ENCODE measurements at places on chromosomes 1 and 21.

- DNase-seq = no peak
Observed at GRCh38 chr21:41435706-41436105, 9.7 kb downstream of the MX1 start.

DNA sequence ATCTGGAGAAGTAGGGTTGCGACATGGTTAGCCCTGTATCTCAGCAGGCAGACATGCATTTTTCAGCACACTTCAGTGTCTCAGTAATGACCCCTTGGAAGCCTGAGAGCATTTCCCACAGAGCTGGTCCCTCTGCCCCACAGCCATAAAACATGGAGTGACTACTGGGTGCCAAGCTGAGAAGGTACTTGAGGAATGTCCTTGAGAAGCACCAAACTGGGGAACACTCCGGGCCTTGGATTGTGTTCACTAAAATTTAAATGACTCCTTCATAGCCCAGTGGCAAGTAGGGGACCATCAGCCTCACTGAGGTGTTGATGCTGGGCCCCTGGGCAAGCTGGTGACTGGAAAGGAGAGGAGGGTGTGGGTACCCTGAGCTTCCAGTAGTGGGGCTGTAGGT is 54.7 kb downstream of the KCNJ6 start:
- no peak for DNase-seq

- DNase-seq = no peak
Observed at GRCh38 chr1:4652631-4653327, 1.6 kb upstream of the AJAP1 start.

GRCh38 chr1:201385299-201385891 is 7.9 kb upstream of the TNNT2 start:
- no peak for DNase-seq

DNA sequence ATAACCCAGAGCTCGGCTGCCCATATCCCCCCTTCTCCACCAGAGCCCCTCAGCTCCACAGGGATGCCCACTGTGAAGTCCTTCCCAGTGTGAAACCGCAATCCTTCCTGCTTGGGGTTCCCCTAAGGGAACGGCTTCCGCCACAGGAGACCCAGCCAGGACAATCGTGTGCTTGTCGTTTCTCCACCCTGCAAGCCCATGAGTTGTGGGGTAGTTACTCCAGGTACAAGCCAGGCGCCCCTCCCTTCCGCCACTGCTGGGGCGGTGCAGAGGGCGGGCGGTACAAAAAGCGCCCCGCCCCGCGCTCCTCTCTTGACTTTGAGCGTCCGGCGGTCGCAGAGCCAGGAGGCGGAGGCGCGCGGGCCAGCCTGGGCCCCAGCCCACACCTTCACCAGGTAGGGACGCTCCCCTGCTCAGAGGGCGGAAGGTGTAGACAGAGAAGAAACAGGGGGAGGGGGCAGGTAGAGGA is at the start of gene TINAGL1:
Gene TINAGL1 (plus strand): TSS at position 315 of the 469 bp plus-strand sequence. CDS start 634 bp downstream, outside the sequence.
- DNase-seq = no peak

DNA sequence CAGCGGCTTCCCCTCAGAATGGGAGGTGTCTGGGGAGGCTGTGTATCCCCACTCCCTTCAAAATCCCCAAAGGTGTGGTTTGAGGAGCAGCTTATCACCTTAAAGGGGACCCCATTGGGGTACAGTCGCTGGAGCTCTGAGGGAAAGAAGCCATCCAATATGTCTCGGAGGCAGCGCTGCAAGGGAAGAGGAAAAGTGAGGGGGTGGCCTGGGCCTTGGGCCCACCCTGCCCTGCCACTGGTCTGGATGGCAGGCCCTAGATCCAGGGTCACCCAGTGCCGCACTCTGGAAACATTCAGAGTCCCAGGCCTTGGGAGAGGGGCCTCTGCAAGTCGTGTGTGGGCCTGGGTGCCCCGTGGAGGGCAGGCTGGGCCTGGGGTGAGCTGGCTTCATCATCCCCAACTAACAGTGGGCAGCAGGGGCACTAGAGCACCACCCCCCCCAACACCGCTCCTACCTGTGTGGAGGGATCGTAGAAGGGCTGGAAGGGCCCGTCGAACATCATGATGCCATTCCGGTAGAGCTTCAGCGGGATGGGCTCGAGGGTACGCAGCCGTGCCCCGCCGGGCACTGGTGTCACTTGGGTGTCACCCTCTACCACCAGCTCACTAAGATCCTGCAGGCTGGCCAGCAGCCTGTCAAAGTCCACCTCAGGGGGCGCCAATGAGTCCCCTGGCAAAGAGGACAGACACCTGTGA is 5.6 kb downstream of the SH3BGRL3 start:
- no peak for DNase-seq

DNA sequence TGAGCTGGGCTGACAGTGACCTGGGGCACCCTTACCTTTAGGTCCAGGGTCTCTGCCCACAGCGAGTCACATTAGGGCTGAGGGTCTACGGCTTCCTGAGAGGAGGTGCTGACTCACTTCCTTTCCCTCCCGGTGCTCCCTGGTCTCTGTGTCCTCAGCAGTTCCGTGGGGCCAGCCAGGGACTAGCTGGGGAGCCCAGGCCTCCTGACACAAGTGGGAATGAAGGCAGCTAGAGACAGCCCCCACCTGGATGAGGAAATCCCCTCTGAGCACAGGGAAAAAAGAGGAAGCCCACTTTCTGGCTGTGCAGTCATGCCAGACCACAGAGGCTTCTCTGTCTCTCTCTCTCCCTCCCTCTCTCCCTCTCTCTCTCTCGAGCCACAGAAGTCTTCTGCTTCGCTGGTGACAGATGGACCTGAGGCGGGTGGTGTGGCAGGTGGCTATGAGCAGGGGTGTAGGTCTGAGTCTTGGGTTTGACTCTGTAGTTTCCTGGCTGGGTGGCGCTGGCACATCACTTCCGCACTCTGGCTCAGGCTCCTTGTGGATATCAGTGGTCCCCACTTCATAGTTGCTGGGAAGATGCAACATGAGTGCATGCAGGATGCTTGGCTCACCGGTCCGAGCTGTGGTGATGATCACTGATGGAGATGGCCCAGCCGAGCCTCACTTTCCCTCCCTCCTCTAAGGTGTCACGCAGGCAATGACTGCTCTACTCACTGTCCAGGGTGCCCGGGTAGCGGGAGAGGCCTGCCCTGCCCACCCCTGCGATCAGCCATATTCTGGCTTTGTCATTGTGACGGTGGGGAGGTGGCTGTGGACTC is 3.5 kb downstream of the SLC66A1 start:
- DNase-seq = no peak

DNA sequence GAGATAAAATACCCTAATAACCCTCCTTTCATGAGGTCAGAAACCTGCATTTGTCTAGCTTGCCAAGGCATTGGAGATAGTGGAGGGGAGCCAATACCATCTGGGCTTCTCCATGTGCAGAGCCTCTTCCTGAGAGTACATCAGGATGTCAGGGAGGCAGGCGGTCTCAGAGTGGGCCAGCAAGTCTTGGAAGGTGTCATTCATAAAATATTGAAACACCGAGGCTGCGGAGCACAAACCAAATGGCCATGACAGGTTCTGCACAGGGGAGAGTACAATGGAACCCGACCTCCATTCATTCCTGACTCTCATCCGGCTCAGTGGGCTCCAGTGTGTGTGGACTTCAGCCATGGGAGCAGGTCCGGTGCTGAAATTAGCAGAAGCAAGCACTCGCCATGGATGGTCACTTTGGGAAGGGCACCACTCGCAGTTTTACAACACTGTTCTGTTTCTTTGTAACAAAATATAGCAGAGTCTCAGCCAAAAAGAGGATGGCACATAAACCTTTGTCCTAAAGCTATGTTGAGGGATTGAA is 446.6 kb downstream of the SIPA1L2 start:
- DNase-seq = no peak

DNA sequence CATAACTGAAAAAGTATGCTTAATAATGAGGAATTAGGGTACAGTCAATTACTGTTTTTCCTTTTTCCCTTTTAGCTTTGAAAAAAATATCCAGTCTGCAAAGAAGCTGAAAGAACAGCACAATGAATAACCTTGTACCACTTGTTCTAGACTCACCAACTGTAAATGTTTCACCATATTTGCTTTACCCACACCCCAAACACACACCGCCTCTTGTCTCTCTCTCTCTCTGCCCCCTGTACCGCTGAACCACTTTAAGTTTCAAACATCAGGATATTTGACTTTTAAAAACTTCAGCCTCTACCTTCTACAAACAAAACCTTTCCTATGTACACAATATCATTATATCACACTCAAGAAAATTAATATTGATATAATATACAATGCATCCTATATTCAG is 197.1 kb downstream of the COP1 start:
- no peak for DNase-seq

- DNase-seq = no peak
Observed at GRCh38 chr1:162846256-162847212, 14.4 kb downstream of the CCDC190 start.

DNA sequence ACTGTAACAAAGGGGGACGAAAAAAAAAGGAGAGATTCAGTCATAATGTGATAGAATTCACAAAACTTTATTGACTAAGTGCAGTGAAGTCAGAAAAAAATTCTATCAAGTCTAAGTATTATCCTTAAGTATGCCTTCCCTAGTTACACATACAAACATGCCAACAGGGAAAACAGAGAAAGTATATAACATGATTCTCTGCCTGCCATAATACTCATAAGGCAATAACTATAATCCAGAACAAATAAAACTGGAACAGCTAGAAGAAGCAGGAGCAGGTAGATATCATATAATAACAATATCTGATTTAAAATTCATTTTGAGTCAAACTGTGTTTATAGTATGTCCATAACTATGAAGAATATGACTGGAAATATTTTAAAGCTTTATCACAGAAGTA is 184.3 kb downstream of the FAF1 start:
- no peak for DNase-seq

DNA sequence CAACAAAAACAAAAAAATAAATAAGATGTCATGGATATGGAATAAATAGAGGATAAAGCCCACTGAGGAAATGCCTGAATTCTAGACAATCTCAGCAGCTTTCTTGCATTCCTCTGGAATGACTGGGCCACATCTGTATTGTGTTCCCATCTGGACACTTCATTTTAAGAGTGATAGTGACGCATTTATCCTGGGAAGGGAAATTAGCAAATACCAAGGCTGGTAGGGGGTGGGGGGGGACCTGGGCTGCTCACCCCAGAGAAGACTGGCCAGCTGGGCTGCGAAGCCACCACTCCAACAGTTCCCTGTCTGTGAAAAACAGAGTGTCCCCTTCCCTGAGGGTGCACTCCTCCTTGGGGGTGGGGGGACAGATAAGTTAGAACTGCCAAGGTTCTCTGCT is 106.3 kb downstream of the HIVEP3 start:
- no peak for DNase-seq

DNA sequence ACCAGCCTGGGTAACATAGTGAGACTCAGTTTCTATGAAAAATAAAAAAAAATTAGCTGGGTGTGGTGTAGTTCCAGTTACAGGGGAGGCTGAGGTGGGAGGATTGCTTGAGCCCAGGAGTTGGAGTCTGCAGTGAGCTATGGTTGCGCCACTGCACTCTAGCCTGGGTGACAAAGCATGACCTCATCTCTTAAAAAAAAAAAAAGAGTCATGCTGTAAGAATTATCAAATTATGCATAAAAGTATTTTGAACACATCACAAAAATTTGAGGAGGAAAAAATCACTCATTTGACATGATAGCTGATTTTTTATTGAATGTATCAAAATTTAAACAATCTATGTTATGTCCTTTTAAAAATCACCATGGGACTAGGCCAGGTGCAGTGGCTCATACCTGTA is 17.8 kb downstream of the CCDC30 start:
- no peak for DNase-seq

DNA sequence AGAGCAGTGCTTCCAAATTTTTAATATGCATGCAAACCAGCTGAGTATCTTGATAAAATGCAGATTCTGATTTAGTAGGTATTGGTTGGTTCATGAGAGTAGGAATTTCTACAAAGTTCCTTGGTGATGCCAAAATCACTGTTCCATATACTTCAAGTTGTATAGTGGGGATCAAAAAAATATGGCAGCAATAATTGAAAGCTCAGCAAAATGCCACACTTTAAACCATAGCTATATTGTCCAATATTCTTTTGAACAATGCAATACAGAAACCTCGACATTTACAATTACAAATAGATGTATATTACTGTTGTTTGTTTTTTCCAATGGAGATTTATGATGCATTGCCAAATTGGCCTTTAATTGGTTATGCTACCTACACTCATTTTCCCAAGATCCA is 55.7 kb upstream of the NCAM2 start:
- no peak for DNase-seq

- no peak for DNase-seq
Observed at GRCh38 chr1:115677565-115677964, 35.8 kb downstream of the VANGL1 start.

- no peak for DNase-seq
Observed at GRCh38 chr1:84355556-84355955, 42.7 kb upstream of the DNASE2B start.

DNA sequence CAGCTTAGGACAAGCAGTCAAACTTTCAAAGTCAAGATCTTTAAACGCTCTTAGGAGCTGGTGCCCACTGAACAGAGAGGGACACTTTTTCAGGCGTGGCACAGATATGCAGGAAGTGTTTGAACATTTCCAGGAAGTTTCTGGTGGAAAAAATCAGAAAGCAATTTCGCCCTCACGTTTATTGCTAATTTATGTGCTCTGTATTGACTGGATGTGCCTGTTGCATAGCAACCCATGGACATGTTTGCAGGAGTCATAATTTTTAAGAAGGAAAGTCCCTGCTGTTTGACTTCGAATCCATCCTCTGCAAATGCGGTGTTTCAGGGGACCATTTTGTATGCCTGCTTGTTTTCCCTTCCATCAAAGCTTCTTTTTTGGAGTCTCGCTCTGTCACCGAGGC is 239.9 kb upstream of the IRF2BP2 start:
- no peak for DNase-seq

GRCh38 chr1:24388331-24388885 is 25.2 kb downstream of the STPG1 start:
- DNase-seq = no peak

DNA sequence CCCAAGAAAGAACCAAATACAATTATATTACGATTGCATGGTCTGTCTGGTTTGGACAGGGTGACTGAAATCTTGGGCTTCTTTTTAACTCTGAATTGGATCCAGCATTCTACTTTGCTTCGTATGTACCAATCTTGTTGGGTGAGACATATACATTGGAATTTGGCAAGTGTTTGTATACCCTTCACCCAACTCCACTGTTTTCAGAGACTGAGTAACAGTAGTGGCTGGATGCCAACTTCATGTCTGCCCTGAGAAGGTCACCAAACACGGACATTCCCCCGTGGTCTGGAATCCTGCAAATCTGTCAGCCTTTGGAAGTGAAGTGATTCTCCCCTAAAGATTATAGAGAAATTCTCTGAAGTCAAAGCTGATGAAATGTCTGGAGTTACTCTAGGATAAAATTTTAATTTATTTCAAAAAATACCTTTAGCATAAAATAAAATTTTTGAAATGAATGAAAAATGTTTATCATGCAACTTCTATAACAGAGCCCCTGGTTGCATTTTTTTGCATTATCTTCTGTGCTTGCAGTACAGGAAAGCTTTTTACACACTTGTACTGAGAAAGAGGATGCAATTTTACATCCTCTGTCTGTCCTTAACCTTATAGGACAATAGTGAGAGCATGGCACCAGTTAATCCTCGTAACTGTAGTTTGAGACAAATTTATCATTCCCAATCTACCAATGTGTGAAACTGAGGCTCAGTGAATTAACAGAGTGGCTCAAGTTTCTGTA is 201.8 kb downstream of the DISC1 start:
- DNase-seq = peak; percentile 70

All from epithelial cell of prostate (primary cell).